Left colon (tissue), 2 donors: ENCODE measurements at places on chromosomes 16 and 17.

DNA sequence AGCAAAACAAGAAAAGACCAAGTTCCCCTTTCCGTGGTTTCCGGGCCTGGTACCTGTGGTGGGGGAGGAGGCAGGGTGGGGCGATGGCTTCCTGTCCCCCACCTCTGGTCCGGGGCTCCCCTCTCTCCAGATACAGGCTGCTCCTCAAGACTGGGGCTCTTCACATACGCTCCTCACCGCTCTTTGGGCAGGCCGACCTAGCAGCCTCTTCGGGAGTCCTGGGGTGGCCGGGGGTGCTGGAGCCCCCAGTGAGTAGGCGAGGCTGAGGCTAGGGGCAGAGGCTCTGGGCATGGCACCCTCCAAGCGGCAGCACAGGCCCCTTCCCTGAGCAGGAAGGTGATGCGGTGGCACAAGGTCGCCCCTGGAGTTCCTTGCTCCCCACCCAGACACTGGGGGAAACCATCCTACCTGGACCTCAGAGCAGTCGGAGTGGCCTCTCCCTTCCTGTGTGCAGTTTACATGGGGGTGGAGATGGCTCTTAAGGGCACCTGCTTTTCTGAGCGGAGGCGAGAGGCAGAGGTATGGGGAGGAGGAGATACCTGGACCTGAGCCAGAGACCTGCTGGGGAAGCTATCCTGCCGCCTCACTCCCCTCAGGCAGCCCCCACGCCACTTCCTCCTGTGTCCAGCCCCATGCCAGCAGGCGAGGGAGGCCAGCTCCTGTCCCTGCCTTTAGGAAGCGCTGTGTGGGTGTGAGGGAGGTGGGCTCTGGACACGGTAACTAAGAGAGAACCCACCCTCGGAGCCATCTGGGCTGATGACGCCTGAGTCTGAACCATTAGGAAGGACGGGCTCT, 891 bp downstream of the CORO1A start:
- peak; percentile 61 for DNase-seq

DNA sequence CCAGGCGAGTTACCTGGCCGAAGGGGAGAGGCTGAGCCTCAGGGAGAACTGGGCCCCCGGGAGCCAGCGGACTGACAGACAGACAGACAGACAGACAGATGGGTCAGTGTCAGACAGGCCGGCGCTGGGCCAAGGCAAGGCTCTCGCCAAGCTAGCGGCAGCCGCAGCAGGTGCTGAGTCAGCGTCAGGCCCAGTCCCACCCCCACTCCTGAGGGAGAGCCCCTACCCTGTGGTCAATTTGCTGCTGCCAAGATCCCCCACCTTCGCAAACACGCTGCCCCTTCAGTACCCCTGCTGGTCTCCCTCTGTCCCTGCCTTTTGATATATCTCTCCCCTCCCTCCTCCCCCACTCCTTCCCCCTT, 1.5 kb downstream of the FGF11 start:
- DNase-seq, result peak; percentile 27

DNA sequence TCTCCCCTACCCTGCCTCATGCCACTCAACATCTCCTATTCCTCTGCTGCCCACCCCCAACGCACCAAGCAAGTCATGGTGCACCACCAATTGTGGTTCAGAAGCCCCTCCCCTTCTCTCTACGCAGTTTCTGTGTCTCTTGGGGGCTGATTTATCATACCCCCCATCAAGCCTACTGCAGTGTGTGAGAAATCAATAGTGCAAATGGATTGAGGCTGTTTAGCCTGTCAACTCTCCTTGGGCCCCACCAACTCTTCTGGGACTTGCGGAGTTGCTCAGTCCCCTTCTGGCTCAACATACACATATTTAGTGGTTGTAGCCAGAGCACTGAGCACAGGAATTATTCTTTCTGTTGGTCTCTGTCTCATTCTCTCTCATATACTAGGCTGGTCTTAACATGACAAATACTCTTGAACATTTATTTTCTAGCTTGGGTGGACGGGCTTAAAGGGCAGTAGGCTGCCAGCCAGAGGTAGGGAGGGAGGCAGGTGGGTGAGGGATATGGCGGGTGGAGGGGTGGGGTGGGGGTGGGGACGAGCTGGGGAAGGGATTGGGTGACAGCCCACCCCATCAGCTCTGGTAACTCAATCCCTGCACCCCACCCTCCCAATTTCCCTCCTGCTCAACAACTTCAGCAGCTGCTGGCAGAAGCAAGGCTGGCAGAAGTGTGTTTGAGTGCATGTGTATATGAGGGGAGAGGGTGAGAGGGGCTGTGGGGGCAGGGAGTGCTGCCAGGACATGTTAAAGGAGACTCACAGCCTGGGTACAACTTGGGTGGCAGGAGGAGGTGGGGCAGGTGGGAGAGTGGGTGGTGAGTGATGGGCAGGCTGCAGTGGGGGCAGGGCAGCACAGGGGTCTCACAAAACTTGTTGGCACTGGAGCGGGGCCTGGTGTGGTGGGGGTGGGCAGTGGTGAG, 4.9 kb downstream of the RARA start:
- no peak for DNase-seq

- no peak for DNase-seq
These were observed 144.8 kb downstream of the GSG1L start for GRCh38 chr16:27918755-27919154.

- DNase-seq, result peak; percentile 51
These were observed 273.1 kb upstream of the CCL2 start for GRCh38 chr17:33981711-33982601.

GRCh38 chr16:11698271-11698689, 30.0 kb downstream of the SNN start:
- no peak for DNase-seq

DNA sequence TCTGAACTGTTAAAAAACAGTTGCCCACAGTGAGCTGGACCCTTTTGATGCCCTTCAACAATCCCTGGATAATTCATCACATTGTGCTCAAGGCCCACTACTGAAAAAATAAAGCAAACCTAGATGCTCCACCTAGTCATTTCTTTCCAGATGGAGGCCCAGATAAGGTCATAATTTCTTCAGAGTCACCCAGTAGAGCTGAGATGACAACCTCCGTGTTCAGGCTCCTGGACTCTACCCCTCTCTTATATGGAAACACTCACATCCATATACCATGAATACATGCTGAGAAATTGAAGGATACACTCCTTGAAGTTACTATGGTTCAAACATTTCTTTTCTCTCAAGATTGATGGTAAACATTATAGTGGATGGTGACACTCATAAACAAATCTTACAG, 2.7 kb upstream of the ABCA3 start:
- DNase-seq, result no peak

GRCh38 chr17:74833501-74834377, 25.9 kb downstream of the GRIN2C start:
- peak; percentile 23 for DNase-seq

GRCh38 chr16:2333231-2333630, 7.3 kb downstream of the ABCA3 start:
- no peak for DNase-seq

DNA sequence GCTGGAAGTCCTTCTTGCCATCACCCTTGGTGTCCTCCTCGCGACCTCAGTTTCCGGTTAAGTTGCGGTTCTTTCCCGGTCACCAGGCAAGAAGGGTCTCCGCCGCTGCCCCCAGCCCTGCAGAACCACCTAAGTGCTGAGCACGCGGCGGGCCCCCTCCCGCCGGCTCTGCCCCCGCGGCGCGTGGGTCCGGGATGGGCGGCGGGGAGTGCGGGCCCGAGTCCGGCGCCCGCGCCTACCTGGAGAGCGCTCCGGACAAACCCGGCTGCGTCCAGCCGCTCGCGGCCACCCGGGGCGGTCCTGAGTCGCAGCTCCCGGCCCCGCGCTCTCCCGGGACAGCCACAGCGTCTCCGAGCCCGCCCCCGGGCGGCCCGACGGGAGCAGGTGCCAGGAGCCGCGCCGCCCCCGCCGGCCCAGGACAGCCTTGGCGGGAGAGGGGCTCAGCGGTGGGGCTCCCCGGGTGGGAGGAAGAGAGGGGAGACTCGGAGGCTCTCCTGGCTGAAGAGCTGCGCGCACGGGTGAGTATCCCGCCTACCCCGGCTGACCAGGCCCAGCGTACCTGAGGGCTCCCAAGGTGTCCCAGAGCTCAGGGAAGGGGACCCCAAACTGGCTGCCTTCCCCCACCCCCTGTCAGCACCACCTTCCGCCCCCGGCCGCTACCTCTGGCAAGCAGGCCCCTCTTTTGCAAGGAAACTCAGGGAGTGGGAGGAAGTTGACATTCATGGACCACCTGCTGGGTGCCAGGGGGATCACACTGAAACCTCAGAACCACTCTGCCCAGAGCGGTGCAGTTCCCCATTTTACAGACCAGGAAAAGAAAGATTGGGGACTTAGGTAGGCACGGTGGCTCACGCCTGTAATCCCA, 22.2 kb upstream of the C17orf113 start:
- peak; percentile 23 for DNase-seq

DNA sequence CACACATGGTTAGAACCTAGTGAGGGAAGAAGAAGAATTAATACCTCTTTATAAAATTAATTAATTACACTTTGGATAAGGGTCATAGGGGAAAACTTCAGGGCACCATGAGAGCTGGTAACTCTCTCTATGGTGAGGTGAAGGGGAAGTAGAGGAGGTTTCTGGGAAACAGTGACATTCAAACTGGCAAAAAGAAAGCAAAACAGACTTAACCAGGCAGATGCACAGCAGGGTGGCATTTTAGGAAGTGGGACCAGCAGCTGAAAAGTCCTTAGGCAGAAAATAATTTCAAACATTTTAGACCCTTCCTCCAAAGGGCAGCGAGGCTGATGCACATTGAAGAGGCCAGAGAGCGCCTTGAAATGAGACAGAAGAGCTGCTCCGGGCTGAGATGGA, 157.8 kb downstream of the CDH13 start:
- no peak for DNase-seq

GRCh38 chr16:30641378-30641982, 9.3 kb upstream of the PRR14 start:
- no peak for DNase-seq

GRCh38 chr16:86494565-86495356, 15.6 kb upstream of the FOXF1 start:
- DNase-seq, result no peak

DNA sequence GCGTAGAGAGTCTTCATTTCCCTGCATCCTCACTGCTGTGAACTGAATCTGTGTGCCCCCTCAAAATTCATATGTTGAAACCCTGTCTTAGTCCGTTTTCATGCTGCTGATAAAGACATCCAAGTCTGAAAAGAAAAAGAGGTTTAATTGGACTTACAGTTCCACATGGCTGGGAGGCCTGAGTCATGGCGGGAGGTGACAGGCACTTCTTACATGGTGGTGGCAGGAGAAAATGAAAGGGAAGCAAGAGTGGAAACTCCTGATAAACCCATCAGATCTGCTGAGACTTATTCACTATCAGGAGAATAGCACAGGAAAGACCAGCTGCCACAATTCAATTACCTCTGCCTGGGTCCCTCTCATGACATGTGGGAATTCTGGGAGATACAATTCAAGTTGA, 3.1 kb upstream of the CCDC42 start:
- DNase-seq, result no peak

DNA sequence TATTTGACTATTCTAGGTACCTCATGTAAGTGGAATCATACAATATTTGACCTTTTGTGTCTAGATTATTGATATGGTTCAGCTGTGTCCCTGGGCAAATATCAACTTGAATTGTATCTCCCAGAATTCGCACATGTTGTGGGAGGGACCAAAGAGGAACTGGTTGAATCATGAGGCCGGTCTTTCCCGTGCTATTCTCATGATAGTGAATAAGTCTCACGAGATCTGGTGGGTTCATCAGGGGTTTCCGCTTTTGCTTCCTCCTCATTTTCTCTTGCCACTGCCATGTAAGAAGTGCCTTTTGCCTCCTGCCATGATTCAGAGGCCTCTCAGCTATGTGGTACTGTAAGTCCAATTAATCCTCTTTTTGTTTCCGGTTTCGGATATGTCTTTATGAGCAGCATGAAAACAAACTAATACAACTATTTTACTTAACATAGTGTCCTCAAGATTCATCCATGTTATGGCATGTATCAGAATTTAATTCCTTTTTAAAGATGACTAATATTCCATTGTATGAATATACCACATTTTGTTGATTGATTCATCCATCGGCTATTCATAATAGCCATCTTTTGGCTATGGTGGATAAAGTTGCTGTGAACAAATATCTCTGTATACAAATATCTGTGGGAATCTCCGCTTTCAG, 129.1 kb downstream of the FTO start:
- no peak for DNase-seq

DNA sequence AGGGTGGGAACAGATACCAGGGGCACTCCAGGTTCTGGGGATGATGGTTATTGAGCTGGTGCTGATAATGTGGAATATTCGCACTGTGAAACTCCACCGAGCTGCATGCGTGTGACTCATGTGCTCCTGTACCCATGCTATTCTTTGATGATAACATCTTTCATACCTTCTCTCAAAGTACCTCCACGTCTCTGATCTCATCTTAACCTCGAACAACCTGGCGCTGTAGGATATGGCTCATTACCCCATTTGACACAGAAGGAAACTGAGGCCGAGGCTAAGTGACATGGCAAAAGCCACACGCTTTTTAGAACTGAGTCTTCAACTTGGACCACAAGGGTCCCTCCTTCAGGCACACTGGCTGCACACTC, 30.2 kb upstream of the MRPS23 start:
- DNase-seq, result no peak

- no peak for DNase-seq
These were observed 20.5 kb downstream of the EMC8 start for GRCh38 chr16:85778873-85779272.

- no peak for DNase-seq
These were observed 129.5 kb downstream of the PRKCA start for GRCh38 chr17:66431910-66432309.

DNA sequence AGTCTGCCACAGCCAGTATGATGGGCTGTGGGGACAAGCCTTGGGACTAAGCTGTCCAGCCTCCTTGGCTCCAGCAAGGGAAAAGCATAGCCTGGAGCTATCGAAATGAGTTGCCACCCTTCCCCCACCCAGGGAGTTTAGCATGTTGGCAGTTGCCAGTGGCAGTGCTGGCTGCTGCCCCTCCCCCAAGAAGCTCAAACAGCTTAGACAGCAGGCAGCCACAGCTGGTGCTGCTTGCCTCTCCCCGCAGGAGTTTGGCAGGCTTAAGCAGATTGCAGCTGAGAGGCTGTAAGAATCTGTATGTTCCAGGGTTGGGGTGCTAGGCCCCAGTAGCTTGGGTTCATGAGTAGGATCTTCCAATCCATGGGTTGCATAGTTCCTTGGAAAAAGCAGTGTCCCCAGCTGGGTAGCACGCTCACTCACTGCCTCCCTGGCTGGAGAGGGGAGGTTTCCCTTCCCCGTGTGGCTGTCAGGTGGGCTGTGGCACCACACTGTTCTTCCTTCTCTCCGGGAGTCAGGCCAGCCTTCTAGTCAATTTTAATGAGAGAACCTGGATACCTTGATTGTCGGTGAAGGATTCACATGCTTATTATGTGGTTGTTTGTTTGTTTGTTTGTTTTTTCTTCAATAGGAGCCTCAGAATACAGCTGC, 506.1 kb downstream of the CDH11 start:
- DNase-seq, result no peak

GRCh38 chr16:84746875-84747274, 47.1 kb downstream of the USP10 start:
- no peak for DNase-seq

GRCh38 chr16:3022684-3023414, 893 bp downstream of the HCFC1R1 start:
- DNase-seq, result peak; percentile 41

GRCh38 chr17:10633738-10634379, 23.2 kb downstream of the MYH3 start:
- DNase-seq, result no peak

- DNase-seq, result no peak
These were observed 46.3 kb downstream of the COG7 start for GRCh38 chr16:23406546-23407240.
